ENCODE measurements at places on chromosomes 2 and 18. TPM values are rescaled to one million over a fixed set of nuclear protein-coding genes. Genes with fewer than 3 reads are reported as not detected.

IL1RN gene
- not detected for total RNA-seq

GKN2 gene
- total RNA-seq: not detected

ACKR3 gene
- 0.40 TPM for total RNA-seq

CNTNAP5 gene
- total RNA-seq: 0.25 TPM

TPO gene
- total RNA-seq: not detected

TFCP2L1 gene
- not detected for total RNA-seq

- no peak for DNase-seq
These were observed 1.8 kb downstream of the PKP4 start for GRCh38 chr2:158458617-158458920.

DNA sequence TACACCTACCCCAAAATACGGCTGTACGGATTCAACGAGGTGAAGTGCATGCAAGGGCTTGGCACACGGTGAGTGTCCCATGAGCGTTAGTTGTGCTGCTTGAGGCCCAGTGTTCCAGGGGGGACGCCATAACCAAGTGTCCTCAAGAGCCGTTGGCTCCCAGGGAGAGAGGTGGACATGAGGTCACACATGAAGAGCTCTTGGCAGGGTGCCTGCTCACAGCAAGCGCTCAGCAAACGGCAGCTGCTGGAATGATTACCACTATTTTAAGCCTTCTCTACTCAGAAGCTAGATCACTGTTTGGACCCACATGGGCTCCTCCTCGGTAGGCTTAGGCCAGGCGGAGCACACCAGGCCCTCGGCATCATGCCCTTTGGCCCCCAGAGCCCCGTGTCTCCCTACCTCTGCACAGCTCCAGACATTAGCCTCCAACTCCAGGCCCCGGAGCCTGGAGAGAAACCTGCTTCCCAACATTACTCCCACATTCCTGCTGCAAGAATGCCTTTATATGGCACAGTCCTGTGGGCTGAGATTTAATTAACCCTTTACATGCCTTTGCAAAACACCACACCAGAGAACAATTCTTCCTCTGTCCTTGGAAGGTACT is 68.4 kb upstream of the PPP1CB start:
- DNase-seq: no peak

DNA sequence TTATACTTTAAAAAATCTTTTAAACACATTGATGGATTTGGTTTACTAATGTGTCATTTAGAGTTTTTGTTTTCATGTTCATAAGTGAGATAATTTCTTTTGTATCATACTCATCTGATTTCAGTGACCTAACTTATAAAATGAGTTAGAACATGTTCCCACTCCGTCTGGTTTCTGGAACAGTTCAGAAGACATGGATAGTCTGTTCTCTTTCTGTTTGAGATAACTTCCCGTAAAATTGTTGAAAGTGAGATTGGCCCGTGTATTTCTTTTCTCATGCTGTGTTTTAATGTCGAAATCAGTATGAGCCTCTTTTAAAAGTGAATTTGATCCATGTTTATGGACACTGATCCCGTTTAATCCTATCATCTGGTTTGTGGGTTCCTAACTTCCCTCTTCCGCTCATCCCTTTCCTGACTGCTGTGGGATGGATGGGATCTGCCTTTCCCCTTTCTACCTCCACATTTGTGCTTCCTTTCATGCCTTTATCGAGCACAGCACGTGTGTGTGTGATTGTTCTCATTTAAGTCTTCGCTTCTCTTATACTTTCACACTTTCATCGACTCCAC is 78.9 kb downstream of the COPS8 start:
- DNase-seq: no peak

- no peak for DNase-seq
These were observed 29.5 kb upstream of the ME2 start for GRCh38 chr18:50849419-50849821.

DNA sequence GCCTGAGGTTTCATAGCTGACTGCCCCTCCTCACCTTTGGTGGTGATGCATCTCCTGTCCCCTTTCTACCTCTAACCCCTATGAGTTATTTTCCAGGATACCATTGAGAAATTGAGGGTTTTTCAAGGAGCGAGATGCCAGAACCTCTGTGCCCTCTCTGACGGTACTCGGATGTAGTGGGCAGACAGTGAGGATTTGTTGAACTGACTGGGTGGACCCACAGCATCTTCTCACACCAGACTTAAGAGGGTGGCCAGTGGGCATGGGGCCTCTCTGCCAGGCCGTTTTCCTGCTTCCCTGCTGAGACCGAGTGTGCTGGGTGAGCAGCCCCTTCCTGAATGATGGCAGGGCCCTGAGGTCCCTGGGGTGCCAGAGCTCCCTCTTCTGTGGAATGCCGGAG is 46.3 kb downstream of the ARHGEF4 start:
- no peak for DNase-seq

DNA sequence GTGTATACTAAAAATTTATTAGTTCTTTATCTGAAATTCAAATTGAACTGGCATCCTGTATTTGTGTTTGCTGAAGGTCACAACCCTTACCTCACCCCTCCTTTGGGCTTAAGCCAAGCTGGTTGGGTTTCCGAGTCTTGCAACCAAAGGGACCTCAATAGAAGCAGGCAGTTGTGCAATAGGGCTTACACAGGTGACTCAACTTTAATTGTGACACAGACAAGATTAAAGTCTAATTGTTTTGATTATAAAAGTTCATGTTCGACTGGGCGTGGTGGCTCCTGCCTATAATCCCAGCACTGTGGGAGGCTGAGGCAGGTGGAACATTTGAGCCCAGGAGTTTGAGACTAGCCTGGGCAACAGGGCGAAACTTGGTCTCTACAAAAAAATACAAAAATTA is 71.5 kb downstream of the RAB31 start:
- DNase-seq: no peak

GRCh38 chr2:182542501-182543258 is 115.8 kb upstream of the PDE1A start:
- DNase-seq: no peak

DNA sequence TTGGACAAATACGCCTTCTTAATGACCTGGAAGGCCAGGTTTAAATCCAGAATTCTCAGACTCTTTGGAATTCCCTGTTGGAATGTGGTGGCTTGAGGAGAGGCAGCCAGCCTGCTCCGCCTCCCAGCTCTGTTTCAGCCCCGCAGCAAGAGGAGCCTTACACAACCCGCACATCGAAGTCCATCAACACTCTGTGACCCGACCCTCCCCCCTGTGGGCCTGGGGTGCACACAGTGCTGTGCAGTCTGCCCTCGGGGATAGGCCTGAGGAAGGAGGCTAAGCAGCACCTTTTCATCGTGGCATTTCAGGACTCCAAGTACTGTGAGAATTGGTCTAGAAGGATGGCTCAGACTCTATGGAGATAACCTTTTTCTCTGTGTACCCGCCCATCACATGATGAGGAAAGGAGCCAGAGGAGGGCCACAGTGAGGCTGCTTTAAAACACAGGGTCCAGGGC is 73.7 kb downstream of the GREB1L start:
- no peak for DNase-seq

DNA sequence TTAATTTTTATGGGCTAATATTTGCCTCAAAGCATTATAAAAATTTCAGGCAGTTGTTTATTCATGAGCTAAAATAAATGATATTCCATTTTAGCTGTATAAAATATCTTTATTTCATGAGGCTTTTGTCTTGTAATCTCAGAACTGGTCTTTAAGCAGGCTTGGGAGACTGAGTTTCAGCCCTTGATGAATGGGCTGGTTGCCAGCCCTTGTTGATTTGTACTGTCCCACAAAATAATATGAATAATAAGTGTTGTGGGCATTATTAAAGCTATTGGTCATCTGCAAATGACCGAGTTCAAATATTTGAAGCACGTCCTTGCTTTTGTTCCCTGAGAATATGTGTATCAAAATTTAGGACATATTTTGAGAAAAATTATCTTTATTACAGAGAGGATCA is 18.2 kb downstream of the INPP1 start:
- DNase-seq: no peak

- no peak for DNase-seq
These were observed 416.7 kb downstream of the THSD7B start for GRCh38 chr2:137182071-137182470.

- no peak for DNase-seq
These were observed 44.8 kb downstream of the ASAP2 start for GRCh38 chr2:9251154-9252001.

DNA sequence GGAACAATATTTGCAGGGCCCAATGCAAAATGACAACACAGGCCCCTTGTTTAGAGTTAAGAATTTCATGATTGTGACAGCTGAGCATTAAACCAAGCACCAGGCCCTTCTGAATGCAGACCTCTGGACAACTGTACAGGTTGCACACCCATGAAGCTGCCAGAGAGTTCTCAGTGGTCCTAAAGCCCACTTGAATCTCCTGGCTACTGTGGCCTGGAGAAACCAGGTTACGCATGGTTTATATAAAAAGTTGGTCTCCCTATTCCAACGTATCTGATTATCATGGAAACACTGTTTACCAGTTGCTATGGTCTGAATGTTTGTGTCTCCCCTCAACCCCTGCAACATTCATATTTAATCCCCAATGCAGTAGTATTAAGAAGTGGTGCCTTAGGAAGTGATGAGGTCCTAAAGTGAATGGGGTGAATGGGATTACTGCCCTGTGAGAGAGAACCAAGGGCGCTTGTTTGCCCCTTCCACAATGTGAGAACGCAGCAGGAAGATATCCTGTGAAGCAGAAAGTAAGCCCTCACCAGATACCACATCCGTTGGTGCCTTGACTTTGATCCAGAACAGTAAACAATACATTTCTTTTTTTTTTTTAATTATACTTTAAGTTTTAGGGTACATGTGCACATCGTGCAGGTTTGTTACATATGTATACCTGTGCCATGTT is 48.0 kb upstream of the ANXA4 start:
- no peak for DNase-seq

Measured in Karpas-422 (cell line).